Activated T-helper 2 cell treated with anti-CD3 and anti-CD28 coated beads, Interferon-gamma antibody, Interleukin-2, Interleukin-4, amounts not matched to agents 10 μg/mL and 5 μg/mL and 100 μg/mL, durations not matched to agents 14 hours and 24 hours and 36 hours (primary cell): ENCODE measurements at places on chromosomes 7 and 10.

DNA sequence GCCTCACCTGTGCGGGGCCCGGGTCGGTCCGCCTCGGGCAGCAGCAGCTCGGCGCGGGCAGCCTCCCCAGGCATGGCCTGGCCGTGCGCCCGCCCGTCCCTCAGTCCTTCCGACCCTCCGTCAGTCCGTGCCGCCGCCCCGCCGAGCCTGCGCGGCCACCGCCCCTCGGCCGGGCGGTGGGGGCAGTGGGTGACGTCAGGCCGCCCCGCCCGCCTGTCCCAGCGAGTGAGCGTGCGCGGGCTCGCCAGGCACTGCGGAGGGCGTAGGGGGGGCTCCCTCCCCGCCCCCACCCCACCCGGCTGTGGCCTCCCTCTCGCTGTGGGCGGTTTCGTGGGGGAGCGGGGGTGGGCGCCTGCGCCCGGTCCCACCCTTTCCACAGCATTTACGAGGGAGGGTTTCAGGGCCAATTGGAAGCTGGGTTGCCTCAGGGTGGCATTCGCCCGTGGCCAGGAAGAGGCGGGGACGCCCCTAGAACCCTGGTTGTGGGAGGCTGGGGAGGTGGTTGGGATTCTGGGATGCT is at the start of gene NACAD:
Gene NACAD, minus strand, starts transcription at position 149 of the 520 bp plus-strand sequence. Its CDS starts 75 bp downstream, at position 74.
- no peak for DNase-seq

- DNase-seq, result no peak
These were observed 17.2 kb upstream of the CROT start for GRCh38 chr7:87328281-87328680.

- DNase-seq, result no peak
These were observed 524 bp upstream of the PRXL2A start for GRCh38 chr10:80407812-80408241.

DNA sequence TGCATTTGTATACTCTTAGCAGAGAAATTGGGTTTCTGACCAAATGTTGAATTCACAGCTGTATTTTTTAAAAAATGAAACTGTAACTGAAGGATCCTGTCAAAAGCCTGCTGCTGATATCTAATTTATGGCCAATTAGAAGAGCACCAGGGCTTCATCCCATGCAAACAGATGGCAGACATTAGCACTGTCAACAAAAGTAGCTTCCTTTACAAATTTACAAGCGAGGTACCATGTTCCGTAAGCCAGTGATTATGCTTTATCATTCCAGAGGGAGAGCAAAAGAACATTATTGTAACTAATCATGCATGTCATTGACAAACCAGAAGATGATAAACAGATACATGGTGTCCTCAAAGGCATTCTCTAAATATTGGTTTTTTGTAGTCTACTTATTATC is 177.2 kb upstream of the DKK1 start:
- DNase-seq, result no peak

- DNase-seq, result no peak
These were observed 2.7 kb downstream of the CYCS start for GRCh38 chr7:25122373-25122772.
